ENCODE measurements at places on chromosomes 3 and 15. TPM values are rescaled to one million over a fixed set of nuclear protein-coding genes. Genes with fewer than 3 reads are reported as not detected.
A peak's percentile ranks its signal among the peaks of the same experiment; 100 is the strongest.

GRCh38 chr3:12139111-12139511 is 19.6 kb downstream of the TIMP4 start:
- peak; percentile 32 for DNase-seq

The POTEB gene
- total RNA-seq = not detected

The DAZL gene
- 0.51 TPM for total RNA-seq

The ISG20 gene
- 1.1 TPM for total RNA-seq

DNA sequence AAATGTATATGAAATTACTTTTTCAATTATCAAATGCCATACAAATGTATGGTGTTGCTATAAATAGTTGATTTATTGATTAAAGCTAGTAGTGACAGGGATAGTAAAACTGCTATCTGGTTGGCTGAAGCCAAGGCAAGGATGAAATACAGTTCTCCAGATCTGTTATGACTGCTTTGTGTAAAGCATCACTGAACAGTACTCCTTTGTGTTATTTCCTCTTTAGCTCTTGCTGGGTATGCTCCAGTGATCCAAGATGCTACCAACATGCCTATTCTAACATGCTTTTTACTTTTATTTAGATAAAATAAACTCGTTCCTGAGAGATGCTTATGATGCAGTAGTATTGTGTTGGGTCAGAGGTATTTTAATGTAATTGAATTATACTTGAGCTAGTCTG is 12.4 kb upstream of the UBR1 start:
- DNase-seq = no peak

DNA sequence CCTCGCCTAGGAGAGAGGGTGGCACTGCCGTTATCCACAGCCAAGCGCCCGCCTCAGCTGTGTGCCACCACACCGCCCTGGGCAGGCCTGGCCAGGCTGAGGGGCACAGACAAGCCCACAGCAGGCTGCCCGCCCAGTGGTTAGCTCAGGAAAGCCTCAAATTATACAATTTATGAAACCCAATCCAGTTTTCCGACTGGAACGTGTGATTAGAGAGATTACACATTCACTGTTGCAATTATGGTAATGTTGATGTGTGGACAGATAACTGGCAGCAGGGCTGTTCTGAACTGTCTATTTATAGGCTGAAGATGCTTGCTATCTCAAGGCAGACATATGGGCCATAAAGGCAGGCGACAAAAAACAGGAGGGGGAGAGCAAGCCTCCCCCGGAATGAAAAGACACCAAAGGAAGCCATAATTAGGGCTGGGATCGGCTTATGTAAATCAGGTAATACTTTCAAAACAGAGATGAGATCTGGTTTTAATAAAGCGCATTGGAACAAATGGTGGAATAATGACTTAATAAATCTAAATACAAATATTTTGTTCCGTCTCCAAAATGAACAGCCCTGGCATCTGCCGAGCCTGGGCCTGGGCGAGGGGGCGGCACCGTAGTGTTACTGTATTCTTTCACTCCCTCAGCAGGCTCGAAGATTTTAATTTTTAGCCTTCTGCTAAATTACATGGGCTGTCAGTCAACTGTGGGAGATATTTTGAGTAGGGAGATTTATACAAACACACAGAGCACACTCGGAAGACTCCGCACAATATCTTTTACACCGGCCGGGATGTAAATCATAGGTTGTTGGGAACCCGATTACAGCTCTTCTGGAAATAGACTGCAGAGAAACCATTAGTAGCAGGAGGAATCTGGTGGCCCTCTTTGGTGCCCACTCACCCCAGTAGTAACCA is 103.1 kb upstream of the TLE3 start:
- DNase-seq = no peak

Measured in glutamatergic neuron (in vitro differentiated cells).